ENCODE measurements at places on chromosomes 2 and 18.

DNA sequence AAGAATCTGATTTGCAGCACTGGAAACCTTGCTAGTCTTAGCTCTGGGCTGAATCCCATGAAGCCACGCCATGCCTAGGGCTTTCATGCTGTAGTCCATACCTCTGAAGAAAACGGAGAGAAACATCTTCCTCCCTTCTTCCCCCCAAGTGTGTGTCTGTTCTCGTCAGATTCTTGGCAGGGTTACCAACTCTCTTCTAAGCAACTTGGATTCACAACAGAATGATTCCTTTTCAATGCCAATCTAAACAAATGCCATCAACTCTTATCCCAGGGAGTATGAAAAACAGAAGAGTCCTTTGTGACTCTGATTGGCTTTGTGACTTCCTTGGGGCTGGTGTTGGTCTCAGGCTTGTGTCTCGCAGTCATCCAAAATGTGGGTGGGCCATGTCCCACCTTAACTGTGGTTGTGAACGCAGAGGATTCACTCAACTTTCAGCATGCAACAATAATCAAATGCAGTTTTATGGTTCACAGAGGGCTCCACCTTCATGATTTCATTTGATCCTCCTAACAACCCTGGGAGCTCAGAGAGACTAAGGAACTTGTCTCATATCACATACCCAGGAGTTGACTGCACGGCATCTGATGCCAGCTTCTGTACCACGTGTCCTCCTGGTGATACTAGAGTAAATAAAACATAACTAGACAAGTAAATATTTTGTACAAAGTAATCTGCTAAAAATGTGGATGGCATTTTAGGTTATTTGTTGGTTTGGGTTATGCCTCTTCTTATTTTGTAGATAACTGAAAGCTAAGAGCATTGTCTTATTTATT is 186.0 kb upstream of the TNP1 start:
- no peak for DNase-seq

- no peak for DNase-seq
Measured at GRCh38 chr2:129428086-129428660, 551.3 kb upstream of the RAB6C start.

- no peak for DNase-seq
Measured at GRCh38 chr2:119116411-119117295, 41.9 kb downstream of the C1QL2 start.

- peak; percentile 44 for DNase-seq
Measured at GRCh38 chr2:152171718-152172117, 3.8 kb downstream of the STAM2 start.

DNA sequence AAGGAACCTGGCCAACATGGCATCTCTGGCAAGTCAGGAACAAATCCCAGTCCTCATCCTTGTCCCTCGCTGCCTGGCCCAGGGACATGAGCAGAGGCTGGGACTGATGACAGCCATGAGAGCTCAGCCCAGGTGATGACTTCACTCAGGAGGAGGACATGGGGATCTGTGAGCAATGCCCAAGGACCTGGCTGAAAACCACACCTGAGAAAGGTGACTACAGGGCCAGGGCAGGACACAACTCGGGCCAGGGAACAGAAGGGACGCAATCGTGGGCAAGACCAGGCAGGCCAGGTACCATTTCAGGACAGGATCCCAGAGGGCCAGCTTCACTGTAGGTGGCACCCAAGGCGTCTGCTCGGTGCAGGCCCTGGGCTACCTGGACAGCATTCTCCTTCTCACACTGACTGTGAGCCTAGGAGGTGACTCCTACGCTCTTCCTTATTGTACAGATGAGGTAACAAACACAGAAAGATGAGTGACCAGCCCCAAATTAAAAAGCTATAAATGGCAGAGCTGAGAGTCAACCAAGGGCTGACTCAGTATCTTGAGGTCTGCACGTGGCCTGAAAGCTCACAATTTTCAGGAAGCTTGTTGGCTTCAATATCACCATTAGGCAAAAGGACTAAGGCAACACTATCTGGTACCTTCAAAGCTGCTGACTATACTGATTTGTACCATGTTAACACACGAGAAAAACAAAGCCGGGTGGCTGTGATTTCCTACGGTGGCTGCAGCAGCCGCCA is 141.1 kb downstream of the EIPR1 start:
- DNase-seq, result no peak

- peak; percentile 83 for DNase-seq
Measured at GRCh38 chr2:96505231-96505889, at the start of gene NEURL3. Gene NEURL3, minus strand, starts transcription at chr2:96505357. Its CDS starts 71 bp downstream, at chr2:96505286.

Data from RWPE1 (cell line).